ENCODE measurements at places on chromosomes 1 and 21. TPM values are rescaled to one million over a fixed set of nuclear protein-coding genes. Genes with fewer than 3 reads are reported as not detected.

FCN3 gene
- total RNA-seq, result not detected

SLC44A5 gene
- 5.2 TPM for total RNA-seq

MECR gene
- not detected for total RNA-seq

- DNase-seq, result no peak
- peaks cover 11% of the 10 kb centered on the region for H3K4me1 ChIP-seq
- no peaks in the 10 kb centered on the region for H3K27me3 ChIP-seq
- H3K4me3 ChIP-seq, result no peak overlapping the region
- H3K36me3 ChIP-seq, result no peaks in the 10 kb centered on the region
These were observed 76.9 kb downstream of the BRINP2 start for GRCh38 chr1:177247623-177248176.

DNA sequence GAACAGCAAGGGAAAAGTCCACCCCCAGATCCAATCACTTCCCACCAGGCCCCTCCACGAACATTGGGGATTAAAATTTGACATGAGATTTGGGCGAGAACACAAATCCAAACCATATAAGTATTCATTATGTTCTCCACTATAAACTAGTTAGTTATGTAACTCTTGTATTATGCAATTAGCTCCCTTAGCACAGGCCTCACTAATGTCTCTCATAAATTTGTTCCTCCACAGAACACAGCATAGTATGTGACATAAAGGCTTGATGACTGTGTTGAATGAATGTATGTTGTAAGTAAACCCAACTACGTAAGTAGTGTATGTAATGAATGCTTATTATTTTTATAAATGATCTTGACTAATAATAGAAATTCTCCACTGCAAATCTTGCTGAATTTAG is 223.3 kb upstream of the ZRANB2 start:
- no peak for DNase-seq
- H3K4me3 ChIP-seq, result no peak overlapping the region
- no peaks in the 10 kb centered on the region for H3K4me1 ChIP-seq
- H3K36me3 ChIP-seq, result no peaks in the 10 kb centered on the region
- H3K27ac ChIP-seq, result no peak overlapping the region

DNA sequence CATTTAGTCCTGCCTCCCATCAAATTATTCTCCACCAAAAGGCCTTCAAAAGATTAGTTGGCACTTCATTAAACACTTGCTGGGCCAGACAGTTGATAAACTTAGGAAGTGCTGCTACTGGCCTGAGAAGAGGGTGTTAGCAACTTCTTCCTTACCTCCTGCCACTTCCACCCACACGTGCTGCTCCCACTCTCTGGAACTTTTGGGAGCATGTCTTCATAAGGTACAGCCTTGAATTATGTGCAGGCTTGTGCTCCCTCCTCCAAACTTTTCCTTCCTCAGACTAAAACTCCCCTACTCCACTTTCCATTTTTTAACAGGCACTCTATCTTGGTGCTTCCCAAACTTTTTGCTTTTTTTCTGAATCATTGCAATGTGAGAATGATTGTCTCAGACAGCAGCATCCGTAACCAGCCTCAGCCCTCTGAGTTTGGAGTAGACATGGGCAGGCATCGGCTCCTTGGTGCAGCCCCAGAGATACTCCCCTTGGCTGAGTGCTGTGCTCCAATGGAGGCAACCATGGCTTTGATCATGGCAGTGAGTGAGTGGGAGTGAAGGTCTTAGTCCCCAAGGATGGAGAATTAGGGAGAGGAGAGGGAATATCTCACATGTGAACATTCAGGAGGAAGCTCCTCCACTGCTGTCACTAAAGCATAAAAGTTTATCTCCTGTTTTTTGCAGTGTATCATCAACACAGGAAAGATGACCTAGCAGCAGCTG is 8.7 kb upstream of the LELP1 start:
- no peak overlapping the region for H3K4me3 ChIP-seq
- no peak for DNase-seq
- no peaks in the 10 kb centered on the region for H3K27me3 ChIP-seq
- H3K4me1 ChIP-seq, result no peaks in the 10 kb centered on the region

- peak overlapping the region; percentile 97 for H3K27ac ChIP-seq
- H3K36me3 ChIP-seq, result peaks cover 13% of the 10 kb centered on the region
- H3K4me1 ChIP-seq, result peaks cover 38% of the 10 kb centered on the region
- DNase-seq, result no peak
These were observed 40.1 kb downstream of the PIK3C2B start for GRCh38 chr1:204454476-204454875.

DNA sequence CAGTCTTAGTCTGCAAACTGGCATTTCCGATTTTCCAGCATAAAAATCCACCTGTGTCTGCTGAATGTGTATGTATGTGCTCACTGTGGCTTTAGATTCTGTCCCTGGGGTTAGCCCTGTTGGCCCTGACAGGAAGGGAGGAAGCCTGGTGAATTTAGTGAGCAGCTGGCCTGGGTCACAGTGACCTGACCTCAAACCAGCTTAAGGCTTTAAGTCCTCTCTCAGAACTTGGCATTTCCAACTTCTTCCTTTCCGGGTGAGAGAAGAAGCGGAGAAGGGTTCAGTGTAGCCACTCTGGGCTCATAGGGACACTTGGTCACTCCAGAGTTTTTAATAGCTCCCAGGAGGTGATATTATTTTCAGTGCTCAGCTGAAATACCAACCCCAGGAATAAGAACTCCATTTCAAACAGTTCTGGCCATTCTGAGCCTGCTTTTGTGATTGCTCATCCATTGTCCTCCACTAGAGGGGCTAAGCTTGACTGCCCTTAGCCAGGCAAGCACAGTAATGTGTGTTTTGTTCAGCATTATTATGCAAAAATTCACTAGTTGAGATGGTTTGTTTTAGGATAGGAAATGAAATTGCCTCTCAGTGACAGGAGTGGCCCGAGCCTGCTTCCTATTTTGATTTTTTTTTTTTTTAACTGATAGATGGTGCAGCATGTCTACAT is 2.5 kb upstream of the OLFML3 start:
- H3K4me3 ChIP-seq, result no peak overlapping the region
- peaks cover 28% of the 10 kb centered on the region for H3K36me3 ChIP-seq
- H3K4me1 ChIP-seq, result peaks cover 15% of the 10 kb centered on the region

GRCh38 chr1:64387389-64388285 is 82.3 kb upstream of the CACHD1 start:
- no peaks in the 10 kb centered on the region for H3K4me1 ChIP-seq
- H3K4me3 ChIP-seq, result no peak overlapping the region
- no peak overlapping the region for H3K27ac ChIP-seq
- H3K27me3 ChIP-seq, result no peaks in the 10 kb centered on the region
- no peak for DNase-seq

DNA sequence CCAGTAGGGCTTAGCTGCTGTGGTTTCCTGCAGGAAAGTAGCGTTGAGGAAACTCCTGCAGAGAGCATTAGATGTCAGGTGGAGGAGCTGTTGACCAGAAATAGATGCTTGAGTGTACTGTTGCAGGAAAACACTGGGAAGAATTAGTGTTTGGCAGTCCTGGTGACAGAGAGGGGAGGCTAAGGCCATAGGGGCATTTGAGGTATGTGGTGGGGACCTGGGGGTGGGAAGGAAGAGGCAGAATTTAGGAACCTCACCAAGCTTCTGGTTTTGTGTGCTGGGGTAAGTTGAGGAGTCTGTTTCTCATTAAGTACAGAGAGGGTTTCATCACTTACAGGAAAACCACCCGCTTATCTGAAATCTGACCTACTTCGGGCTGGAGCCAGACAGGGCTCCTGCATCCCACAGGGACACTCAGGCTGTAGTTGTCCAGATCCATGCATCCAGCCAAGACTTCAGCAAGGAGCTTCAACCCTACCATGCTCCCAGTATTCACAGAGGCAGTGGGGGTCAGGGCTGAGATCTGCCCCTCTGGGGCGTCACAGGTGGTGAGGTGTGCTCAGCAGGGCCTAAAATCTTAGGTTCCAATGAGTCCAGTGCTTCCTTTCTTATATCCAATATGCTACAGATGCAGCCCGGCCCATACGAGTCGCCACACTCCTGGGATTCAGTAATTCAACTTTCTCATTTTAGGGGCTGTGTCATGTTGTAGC is 15.1 kb downstream of the SH2D2A start:
- DNase-seq, result no peak
- H3K27me3 ChIP-seq, result no peaks in the 10 kb centered on the region
- peaks cover 5% of the 10 kb centered on the region for H3K4me1 ChIP-seq
- no peak overlapping the region for H3K4me3 ChIP-seq

GRCh38 chr1:19465650-19466049 is 19.7 kb downstream of the CAPZB start:
- H3K4me1 ChIP-seq, result peaks cover 66% of the 10 kb centered on the region
- DNase-seq, result no peak
- no peaks in the 10 kb centered on the region for H3K27me3 ChIP-seq
- H3K27ac ChIP-seq, result peak overlapping the region; percentile 90
- H3K4me3 ChIP-seq, result no peak overlapping the region

GRCh38 chr1:28326984-28327383 is 1.9 kb upstream of the MED18 start:
- DNase-seq, result no peak
- H3K27me3 ChIP-seq, result no peaks in the 10 kb centered on the region
- H3K36me3 ChIP-seq, result no peaks in the 10 kb centered on the region
- peak overlapping the region; percentile 97 for H3K27ac ChIP-seq
- H3K4me1 ChIP-seq, result peaks cover 65% of the 10 kb centered on the region
- no peak overlapping the region for H3K4me3 ChIP-seq

- H3K27ac ChIP-seq, result no peak overlapping the region
- no peaks in the 10 kb centered on the region for H3K36me3 ChIP-seq
- H3K4me3 ChIP-seq, result no peak overlapping the region
- H3K27me3 ChIP-seq, result no peaks in the 10 kb centered on the region
- DNase-seq, result no peak
These were observed 35.0 kb downstream of the USP24 start for GRCh38 chr1:55180075-55180670.

- no peaks in the 10 kb centered on the region for H3K27me3 ChIP-seq
- peak overlapping the region; percentile 32 for H3K27ac ChIP-seq
- no peak for DNase-seq
- H3K36me3 ChIP-seq, result no peaks in the 10 kb centered on the region
- no peak overlapping the region for H3K4me3 ChIP-seq
These were observed 78.5 kb downstream of the GALNT2 start for GRCh38 chr1:230145505-230145899.

Measured in transverse colon (tissue), 4 donors.